ENCODE measurements at places on chromosomes 5 and 9.

GRCh38 chr5:134143944-134144941 lies 29.8 kb downstream of the TCF7 start:
- DNase-seq: no peak

GRCh38 chr5:393846-394275 lies 49.1 kb upstream of the EXOC3 start:
- no peak for DNase-seq

DNA sequence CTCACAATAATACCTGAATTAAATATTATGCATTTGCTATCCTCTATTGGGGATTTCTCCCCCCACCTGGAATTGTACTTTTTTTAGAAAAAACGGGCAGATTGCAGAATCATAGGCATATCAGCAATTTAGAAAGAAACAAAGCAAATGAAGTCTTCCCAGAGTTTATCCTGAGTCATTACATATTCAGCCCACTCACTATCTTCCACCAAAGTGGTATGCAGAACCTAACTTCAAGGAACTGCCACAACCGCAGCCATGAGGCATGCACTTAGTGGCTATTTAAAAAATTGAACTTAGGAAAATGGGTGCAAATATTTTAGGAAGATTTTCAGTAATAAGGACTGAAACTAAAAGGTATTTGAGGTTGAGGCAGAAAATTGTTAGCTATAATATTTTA lies 48.6 kb downstream of the UBAP1 start:
- no peak for DNase-seq

GRCh38 chr5:66710557-66711088 lies 114.4 kb downstream of the MAST4 start:
- DNase-seq: no peak

DNA sequence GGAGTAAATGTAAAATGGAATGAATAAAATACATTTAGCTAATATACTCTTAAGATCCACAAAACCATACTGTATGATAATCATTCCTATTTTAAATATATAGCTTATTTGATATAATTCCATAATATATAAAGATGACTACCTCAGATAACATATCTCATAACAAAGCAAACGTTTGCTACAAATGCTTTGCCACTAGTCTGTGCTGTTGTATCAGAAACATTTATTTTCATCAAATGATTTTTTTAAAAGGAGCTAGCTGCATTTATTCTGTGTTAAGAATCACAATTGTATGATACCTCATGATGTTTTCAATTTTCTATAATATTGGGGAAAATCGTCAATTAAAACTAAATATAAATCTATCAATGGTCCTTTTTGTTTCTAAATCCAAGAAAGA lies 567.2 kb downstream of the PTPRD start:
- DNase-seq: no peak

- no peak for DNase-seq
Measured at GRCh38 chr5:8517456-8517855, 648.5 kb downstream of the MTRR start.

DNA sequence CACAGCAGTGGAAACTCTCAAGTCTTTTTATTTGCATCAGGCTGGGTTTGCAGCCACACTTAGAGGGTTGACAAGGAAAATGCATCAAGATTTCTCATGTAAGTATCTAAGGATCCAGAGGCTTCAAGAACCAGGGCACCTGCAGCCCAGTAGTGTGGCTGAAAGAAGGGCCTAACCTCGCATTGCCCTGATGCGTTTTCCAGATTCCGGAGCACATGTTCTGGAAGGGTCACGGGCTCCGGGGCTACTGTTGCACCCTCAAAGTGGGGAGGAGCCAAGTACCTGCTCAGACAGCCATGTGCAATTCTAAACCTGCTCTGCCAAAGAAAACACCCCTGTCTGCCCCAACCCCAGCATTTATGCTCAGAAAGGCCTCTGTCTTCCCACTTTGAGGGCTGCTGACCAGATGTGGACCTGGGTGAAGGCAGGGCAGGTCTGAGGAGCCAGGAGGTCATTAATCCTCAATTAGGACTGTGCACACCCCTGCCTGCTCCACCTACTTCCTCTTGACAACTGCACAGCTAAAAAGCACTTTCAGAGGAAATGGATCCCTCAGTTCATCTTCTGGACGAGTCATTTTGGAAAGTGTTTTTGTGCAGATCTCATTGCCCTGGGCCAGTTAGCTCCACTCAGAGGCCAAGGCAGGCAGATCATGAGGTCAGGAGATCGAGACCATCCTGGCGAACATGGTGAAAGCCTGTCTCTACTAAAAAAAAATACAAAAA lies 110.7 kb downstream of the SAXO1 start:
- no peak for DNase-seq

DNA sequence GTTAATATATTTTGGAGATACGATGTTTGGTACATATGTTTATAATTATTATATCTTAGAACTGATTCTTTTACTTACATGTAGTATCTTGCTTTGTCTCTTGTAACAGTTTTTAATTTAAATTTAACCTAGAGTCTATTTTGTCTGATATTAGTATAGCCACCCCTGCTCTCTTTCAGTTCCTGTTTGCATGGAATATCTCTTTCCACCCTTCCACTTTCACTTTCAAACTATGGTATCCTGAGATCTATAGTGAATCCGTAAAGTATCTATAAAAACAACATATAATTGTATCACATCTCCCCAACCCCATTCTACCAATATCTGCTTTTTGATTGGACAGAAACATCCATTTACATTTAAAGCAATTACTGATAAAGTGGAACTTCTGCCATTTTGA lies 7.2 kb downstream of the IRGM start:
- no peak for DNase-seq

- DNase-seq: no peak
Measured at GRCh38 chr5:64707191-64707590, 16.9 kb downstream of the SHISAL2B start.

- no peak for DNase-seq
Measured at GRCh38 chr5:57482671-57483106, at the start of gene ACTBL2. TSS of gene ACTBL2 (minus strand) at chr5:57482811. CDS start at chr5:57482707, 104 bp downstream.

DNA sequence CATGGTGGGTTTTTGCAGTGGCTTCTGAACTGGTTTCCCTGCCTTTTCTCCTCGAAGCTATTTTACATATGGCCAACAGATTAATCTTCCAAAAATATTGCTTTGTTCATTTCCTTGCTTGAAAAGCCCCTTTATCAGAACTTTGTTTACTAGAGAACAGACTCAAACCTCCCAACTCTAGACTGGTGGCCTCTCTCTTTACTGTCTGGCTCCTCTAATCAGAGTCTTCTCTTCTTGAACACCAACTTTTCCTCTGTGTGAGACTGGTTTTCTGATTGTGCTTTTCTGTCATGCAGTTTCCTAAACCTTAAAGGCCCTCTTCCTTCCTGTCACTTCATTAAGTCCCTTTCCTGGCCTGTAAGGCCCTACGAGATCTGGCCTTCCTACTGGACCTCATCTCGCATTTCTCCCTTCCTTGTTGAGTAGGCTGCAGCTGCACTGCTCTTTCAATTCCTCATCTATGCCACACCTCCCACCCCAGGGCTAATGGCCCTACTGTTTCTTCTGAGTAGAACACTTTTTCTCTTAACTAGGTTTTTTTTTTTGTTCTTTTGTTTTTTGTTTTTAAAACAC lies 5.7 kb downstream of the C9orf43 start:
- peak; percentile 71 for DNase-seq
